ENCODE measurements at places on chromosomes 3 and 15.

DNA sequence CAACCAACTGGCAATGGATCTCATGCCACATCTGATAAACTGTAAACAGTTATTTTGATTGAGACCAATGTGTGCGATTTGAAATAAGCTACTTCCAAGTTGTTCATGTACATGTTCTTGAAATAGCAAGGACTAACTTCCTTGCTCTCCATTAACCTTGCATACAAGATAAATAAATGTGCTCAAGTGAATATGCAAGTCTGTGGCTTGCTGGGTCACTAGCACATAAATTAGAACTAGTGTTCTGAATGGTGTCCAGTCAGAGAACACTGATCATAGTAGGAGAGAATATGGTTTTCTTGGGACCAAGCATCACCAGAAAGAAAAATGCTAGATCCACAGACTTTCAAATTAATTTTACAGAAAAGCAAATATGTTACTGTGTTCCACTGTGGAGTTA, 640.0 kb upstream of the CCDC54 start:
- DNase-seq, result no peak

DNA sequence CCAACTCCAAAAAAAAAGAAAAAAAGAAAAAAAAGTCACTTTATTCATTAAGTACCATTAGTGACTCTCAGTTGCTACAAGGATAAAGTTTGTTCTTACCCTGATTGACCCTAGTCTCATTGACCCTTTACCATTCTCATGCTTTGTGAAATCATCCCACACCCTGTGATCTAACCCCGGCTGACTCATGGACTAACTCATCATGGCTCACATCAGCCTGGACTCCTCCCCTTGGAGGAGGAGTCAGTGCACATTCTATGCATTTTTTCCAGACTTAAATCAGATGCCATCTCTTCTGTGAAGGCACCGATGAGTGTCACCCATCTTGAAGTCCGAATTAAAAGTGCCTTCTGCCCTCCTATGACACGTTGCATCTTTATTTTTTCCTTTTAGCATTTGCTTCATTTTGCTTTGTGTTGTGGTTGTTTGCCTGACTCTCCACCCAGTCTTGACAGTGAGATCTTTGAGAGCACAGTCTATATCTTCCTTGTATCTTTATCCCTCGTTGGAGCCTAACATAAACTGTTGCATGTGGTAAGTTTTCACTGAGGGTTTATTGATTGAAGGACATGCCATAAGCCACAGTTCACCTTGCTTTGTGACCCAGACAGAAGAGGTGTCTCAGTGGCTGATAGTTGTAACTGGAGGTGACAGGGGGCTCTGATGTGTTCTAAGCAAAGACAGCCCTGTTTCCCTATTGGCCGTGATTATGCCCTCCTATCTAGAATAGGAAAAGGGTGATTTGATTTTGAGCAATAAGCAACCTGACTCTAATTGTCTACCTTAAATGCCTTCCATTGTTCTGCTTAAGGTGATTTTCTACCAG, 72.1 kb downstream of the IL1RAP start:
- DNase-seq, result peak; percentile 52

- no peak for DNase-seq
Measured at GRCh38 chr3:194800002-194800401, 114.3 kb downstream of the FAM43A start.

DNA sequence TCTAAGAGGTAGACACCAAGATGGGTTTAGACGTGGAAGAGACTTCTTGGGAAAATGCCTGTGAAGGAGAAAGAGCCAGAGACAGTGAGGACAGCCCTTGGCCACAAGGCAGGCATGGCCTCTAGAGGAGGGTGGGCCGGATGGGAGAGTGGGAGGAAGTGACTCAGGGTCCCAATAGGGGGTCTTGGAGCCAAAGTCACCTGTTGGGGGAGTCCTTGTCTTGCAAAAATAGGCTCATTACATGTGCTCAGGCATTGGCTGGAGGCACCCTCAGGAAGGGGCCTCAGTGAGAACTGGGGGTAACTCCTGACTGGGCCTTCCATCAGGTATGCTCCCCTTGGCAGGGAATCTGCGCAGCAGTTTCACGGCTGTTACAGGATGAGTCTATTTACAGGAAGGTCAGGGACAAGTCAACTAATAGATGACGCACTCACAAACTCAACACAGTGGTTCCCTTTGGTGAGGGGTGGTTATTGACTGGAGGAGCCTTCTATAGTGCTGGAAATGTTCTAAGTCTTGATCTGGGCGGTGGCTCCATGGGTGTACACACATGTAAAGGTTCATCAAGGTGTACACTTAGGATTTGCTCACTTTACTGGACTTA, 259.6 kb downstream of the XXYLT1 start:
- no peak for DNase-seq

DNA sequence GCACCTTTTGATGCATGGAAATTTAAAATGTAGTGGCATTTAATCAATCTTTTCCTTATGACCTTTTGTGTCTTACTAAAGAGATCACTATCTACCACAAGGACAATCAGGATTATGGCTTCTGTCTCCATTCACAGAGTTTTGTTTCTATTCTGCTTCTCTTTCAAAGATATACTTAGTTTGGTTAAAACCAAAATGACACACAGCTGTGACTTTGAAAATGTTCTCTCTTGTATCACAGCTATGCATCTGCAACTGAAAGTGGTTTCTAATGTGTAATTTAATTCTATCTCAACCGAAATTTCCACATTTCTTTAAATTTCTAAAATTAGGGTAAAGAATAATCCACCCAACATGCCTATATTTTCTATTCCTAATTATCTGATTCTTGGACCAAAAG, 27.7 kb downstream of the HLTF start:
- no peak for DNase-seq

DNA sequence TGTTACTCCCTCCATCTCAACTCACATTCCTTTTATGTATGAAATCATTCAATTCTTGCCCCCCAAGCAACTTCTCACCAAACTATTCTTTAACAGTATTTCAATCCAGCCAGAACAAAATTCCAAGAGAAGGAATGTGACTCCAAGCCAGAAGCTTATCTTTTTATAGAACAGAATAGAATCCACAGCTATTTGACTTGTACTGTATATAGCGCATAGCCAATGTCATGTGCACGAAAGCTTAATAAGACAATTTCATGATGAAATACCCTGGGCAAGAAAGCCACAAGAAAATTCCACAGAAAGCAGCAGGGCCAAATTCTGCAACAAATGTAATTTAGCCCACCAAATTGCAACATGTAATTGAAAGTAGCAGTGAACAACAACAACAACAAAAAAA, 127.6 kb upstream of the UBE2E2 start:
- DNase-seq, result no peak

- no peak for DNase-seq
Measured at GRCh38 chr3:145522893-145523651, 637.9 kb downstream of the PLOD2 start.

- no peak for DNase-seq
Measured at GRCh38 chr15:34122771-34123183, 20.9 kb downstream of the PGBD4 start.
